ENCODE measurements at places on chromosomes 11 and 22. TPM values are rescaled to one million over a fixed set of nuclear protein-coding genes. Genes with fewer than 3 reads are reported as not detected.

Gene GPHA2
- not detected for total RNA-seq

Gene E2F8
- total RNA-seq = 1.1 TPM

Gene TRPM5
- total RNA-seq = not detected

Gene KDELR3
- total RNA-seq = 224 TPM

Gene MRGPRX4
- under 0.01 TPM for total RNA-seq

Gene RAC2
- 10.0 TPM for total RNA-seq

Gene MAPK11
- 8.1 TPM for total RNA-seq

Gene TMPRSS13
- total RNA-seq = not detected

Gene PRR33
- not detected for total RNA-seq

Gene MS4A7
- not detected for total RNA-seq

Gene SOX6
- 12.5 TPM for total RNA-seq

Gene ANO1
- 4.1 TPM for total RNA-seq

Gene WNT11
- total RNA-seq = not detected

Gene SPON1
- 0.72 TPM for total RNA-seq

Gene NXPE2
- total RNA-seq = not detected

Gene TRAPPC4
- total RNA-seq = 151 TPM

Gene DDTL
- total RNA-seq = 0.36 TPM

Gene OR5P2
- total RNA-seq = 0.28 TPM

Gene SCGB2A2
- not detected for total RNA-seq

Gene MUC2
- not detected for total RNA-seq

Gene TSKU
- total RNA-seq = 6.8 TPM

Gene CNIH2
- total RNA-seq = 0.54 TPM

Gene CCDC81
- total RNA-seq = 5.6 TPM

Gene MS4A8
- not detected for total RNA-seq

Gene ASRGL1
- total RNA-seq = 0.28 TPM
